ENCODE measurements at places on chromosomes 13 and 19.

DNA sequence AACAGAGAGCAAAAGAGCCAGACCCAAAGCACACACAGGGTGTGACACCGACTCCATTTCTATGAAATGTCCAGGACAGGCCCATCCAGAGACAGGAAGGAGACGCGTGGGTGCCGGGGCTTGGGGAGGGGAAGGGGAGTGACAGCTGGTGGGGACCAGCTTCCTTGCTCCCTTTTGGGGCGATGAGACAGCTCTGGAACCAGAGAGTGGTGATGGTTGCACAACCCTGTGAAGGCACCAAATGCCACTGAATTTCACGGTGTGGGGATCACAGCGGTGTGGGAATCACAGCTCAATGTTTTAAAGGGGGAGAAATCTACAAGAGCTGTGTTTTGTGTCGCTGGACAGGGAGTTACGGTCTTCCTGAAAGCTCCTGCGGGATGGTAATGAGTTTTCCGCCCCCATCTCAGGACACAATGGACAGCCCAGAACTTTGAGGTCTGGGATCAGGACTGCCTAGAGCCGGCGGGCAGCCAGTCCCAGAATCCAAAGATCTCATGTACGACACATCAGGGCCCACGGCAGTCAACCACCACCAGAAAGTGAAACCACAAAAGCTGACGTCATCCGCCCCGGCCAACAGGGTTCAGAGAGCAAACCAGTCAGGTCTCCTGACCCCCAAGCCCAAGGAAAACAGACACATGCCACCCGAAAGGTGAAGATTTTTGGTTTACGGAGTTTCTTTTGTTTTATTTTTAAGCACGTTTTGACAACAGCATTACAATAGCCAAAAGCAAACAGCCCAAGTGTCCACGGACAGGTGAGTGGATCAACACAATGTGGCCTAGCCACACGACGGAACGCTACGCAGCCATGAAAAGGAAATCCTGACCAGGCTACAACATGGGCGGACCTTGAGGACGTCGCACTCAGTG is 7.3 kb downstream of the SGTA start:
- peak; percentile 82 for DNase-seq

DNA sequence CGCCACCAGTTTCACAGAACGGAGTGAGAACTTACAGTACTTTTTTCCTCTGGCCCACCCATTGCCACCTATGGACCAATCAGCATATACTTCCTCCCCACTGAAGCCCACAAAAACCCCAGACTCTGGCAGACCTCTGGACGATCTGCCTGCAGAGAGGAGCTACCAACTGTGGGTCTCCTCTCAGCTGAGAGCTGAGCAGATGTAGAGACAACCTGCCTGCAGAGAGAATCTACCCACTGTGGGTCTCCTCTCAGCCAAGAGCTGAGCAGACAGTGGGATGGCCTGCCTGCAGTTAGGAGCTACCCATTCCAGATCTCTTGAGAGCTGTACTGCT is 69.7 kb downstream of the PIBF1 start:
- DNase-seq = no peak

GRCh38 chr19:2494084-2494446 is 18.1 kb downstream of the GADD45B start:
- DNase-seq = no peak

DNA sequence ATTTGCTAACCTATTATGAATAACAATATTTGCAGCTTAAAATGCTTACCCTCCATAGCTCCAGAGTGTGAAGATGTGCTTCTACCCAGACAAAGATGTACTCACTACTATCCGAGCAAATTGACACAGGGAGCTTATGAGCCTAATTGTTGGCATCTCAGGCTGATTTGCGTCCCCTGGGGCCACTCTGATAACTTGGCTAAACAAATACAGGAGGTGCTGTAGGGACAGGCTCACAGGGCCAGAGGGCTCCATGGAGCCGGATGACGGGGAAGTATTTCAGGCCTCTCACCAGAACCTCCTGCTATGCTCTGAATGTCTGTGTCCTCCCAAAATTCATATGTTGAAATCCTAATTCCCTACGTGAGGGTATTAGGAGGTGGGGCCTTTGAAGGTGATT is 26.7 kb upstream of the C19orf12 start:
- DNase-seq = no peak

GRCh38 chr13:60757501-60758215 is 360.6 kb downstream of the TDRD3 start:
- no peak for DNase-seq

Measured in GM13976 (cell line).